Left renal cortex interstitium (tissue), 4 donors: ENCODE measurements at places on chromosomes 7 and 10. TPM values are rescaled to one million over a fixed set of nuclear protein-coding genes. Genes with fewer than 3 reads are reported as not detected.

Gene CFAP69
- polyA plus RNA-seq = 12.3 TPM

GRCh38 chr10:24569828-24570657 lies 153.6 kb downstream of the ARHGAP21 start:
- DNase-seq = no peak

DNA sequence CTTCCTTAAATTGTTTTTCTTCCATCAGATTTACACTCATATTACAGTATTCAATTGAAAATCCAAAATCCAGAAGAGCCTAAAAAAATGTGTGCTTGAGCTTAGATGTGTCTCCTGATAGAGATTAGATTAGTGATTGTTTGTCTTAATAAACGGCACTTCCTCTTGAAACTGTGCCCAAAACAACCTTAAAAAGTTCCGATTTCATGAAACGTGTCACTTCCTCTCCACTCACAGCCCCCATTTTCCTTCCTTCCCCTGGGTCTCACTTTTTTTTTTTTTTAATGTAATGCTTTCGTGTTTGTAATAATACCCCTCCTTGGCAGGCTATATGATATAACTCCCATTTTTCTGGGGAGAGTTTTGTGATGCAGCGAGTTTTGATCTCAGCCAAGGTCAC lies 114.8 kb upstream of the ADO start:
- peak; percentile 20 for DNase-seq

DNA sequence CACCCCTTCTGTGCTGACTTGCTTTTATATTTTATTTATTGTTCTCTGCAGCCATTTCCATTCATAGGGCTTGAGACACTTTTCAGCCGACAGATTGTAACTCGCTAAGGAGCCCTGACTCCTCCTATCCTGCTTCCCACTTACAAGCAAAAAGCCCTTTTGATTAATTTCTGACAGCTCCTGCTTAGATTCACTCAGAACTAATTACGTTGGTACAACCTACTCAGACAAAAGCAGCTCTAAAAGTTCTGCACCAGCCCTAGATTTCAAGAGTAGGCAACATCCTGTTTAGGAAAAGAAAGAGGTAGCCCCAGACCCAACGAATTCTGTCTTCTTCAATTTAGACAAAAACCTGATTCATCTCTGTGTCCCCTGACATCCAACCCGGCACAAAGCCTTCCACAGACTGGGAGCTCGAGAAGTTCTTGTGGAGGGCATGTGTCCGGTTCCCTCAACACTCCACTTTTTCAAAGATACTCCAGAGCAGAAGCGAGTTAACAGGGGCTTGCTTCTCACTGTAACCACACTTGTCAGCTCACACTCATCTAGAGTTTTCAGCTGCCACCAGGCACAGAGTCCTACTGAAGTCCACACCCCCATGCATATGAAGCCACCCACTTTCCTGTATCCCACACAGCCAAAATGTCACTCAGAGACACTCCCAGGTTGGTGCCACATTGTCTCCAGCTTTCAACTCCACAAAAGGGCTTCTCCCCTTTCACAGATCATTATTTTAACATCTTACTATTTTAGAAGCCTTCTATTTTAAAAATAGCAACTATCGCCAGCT lies 113.6 kb upstream of the NFE2L3 start:
- DNase-seq = no peak

DNA sequence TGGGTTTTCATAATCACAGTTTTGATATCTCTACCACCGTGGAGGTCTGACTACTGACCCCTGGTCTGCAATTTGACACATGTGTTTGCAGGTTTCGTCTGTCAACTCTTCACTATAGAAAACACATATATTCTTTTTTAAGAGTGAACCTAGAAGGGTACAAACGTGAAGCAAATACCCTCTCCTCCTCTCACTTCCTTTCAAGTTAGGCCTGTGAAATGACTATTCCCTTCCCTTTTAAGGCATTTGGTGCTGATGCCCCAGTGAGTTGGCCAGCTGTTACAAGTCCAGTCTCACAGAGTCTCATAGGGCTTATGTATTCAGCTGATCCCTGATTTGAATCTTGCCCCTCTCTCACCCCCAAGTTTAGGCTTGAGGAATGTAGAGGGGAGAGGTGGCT lies 742.0 kb upstream of the IGFBP3 start:
- DNase-seq = no peak

DNA sequence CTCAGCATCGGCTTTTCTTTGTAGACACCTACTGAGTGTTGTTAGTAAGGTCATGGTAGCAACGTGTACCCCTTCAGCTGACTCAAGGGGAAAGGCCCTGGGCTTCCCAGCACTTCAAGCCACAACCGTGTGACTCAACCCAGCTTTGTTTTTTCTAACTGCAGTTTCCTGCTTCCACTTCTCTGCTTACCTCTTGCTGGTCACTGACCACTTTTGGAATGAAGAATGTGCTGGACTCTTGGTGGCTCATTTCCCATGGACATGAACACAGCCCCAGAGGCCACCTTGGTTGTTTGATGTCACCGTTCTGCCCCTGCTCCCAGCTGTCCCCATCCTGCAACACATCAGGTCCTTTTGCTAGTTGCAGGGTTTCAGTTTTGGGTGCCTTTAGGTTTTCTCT lies 69.5 kb upstream of the ZNF438 start:
- no peak for DNase-seq

Gene RNF32
- 2.8 TPM for polyA plus RNA-seq

Gene NUTM2D
- 13.3 TPM for polyA plus RNA-seq

- DNase-seq = no peak
These were observed 721.1 kb upstream of the C7orf33 start for GRCh38 chr7:147869456-147869855.

GRCh38 chr10:19843487-19843886 lies 27.3 kb downstream of the PLXDC2 start:
- DNase-seq = no peak

GRCh38 chr7:44382459-44383265 lies 57.3 kb upstream of the CAMK2B start:
- no peak for DNase-seq
